C1 segment of cervical spinal cord (tissue), 14 donors: ENCODE measurements at places on chromosomes 3 and 15.

- DNase-seq: no peak
Measured at GRCh38 chr15:23877502-23878412, 190.7 kb upstream of the NDN start.

- DNase-seq: no peak
Measured at GRCh38 chr15:74283368-74283767, 47.2 kb downstream of the CCDC33 start.

DNA sequence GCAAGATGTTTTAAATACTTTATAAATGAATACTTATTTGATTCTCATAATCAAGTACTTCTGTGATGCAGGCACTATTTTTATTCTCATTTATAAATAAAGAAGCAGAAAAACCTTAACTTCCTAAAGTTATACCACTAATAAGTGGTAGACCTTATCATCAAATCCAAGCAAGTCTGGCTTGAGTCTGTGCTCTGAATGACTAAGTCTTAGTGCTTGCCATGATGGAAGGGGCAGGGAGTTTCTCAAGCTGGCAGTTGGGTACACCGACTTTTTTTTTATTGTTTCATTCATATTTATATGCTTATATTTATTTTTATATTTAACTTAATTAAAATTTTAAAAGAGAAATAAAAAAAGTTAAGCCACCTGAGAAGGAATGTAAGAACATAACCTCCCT, 23.6 kb downstream of the SLMAP start:
- DNase-seq: no peak

DNA sequence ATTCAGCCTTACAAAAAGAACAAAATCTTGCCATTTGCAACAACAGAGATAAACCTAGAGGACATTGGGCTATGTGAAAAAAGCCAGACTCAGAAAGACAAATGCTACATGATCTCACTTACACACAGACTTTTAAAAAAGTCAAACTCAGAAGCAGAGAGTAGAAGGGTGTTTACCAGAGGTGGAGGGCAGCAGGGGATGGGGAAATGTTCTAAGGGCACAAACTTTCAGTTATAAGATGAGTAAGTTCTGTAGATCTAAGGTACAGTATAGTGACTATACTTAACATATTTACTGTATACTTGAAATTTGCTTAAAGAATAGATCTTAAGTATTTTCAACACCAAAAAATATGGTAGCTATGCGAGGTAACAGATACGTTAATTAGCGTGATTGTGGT, 3.0 kb downstream of the MYEF2 start:
- no peak for DNase-seq

DNA sequence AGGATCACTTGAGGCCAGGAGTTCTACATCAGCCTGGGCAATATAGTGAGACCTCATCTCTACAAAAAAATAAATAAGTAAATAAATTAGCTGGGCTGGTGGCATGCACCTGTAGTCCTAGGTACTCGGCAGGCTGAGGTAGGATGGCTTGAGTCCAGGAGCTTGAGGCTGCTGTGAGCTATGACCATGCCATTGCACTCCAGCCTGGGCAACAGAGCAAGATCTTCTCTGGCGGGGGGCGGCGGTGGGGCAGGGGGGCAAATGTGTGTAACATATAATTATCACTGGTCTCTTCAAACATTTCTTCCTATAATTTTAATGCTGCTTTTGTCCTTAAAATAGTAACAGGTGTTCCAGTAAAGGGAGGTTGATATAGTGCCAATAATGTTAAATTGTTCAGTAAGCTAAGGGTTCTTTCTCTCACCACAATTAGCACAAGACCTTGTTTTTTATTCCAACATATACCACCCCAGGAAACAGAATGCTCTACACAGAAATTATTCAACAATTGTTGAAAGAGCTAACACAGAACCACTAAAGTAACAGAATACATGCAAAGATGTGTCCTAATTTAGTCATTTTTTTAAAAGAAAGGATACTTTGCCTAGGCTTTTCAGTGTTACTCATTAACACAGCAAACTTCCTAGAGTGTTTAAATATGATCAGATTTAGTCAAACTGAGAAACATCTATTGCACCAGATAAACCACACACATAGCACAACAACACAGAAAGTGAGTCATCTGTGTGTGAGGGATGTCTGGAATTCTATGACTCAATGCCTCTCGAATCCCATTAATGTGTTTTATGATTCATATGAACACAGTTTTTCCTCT, 29.1 kb downstream of the ANKRD28 start:
- DNase-seq: no peak

DNA sequence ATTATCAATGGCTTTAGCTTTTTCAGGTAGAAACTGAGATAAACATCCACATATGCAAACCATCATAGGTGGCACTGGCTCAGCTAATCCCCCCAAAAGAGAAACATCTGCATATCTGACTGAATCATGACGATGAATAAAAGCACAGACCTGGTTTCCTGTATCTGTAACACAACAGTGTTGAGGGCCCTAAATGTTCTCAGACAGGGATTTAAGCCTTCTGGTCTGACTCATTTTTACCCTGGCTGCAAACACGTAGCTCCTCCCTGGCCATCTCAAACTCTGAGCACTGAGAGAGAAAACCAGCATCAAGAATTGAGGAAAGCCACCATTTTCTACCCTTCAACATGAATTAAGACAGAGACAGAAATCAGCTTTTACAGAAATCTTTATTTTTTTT, 35.2 kb downstream of the GLB1 start:
- no peak for DNase-seq

DNA sequence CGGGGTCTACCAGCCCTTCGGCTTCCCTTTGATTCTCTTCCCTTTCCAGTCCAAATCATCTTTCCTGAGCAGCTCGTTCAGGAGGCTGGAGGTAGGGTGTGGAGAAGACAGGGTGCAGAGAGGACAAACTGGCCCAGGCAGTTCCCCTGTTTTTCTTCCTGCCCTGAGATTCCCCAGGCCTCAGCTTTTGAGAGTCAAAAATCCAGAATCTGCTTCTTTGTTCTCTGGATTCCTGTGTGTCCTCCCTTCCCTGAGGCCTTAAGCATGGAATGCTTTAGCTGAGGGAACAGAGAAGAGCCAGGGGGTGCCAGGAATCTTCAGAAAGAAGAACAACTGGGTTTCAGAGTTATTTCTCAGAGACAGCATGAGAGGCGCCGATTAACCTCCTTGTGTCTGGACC, 26.7 kb upstream of the LRTM1 start:
- no peak for DNase-seq

- no peak for DNase-seq
Measured at GRCh38 chr15:66094331-66094730, 159.2 kb downstream of the MEGF11 start.

GRCh38 chr15:92586383-92586942, 69.1 kb downstream of the FAM174B start:
- DNase-seq: no peak

- no peak for DNase-seq
Measured at GRCh38 chr3:17136136-17136721, 251.5 kb downstream of the PLCL2 start.

DNA sequence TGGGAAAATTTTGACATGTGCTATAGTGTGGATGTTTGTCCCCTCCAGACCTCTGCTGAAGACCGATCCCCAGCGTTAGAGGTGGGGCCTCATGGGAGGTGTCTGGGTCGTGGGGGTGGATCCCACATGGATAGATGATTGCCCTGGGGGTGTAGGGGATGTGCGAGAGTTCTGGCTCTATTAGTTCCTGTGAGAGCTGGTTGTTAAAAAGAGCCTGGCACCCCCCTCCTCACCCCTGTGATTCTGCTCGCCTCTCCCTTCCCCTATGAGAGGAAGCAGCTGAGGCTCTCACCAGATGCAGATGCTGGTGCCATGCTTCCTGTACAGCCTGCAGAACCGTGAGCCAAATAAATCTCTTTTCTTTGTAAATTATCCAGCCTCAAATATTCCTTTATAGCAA, 67.4 kb downstream of the ATP10A start:
- DNase-seq: no peak

DNA sequence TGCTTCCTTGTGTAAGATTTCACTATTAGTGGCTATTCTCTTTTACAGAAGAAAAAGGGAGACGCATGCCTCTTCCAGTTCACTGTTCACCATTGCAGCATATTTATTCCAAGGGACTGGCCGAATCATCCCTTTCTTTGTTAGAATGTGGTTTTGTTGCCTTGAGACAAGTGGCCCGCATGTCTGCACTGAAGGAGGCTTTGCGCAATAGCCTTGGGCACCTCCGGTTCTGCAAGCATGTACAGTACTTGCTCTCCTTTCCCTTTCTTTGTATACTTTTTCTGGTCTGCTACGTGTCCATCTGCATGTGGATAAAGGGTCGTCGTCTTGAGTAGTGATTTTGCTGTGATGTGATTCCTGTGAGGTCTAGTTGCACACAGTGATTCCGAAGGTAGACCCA, 43.0 kb downstream of the FLNB start:
- DNase-seq: no peak

DNA sequence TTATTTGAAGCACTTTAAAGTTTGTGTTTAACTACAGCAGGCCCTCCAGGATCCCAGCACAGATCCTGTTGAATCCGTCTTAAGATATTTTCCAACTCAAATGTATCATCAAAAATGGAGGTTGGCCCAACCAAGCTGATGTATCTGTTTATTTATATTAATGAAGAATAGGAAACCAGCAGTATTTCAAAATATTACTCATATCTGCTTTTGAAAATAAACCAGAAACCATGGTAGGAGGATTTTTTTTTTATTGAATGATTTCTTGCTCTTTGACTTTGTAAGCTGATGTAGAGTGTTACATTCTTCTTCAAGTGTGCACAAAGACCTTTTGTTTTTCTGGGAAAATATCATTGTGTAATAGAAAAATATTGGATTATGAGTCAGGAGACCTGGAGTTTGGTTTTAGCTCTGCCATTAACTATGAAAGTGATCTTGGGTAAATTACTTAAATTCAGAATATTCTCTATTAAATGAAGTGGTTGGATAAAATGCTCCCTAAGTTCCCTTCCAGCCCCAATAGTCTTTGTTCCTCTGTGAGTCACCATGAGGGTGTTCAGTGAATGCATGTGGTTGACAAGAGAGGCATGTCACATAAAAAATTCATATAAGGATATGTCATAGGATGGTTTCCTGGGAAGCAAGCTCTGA, 221.3 kb upstream of the GAP43 start:
- DNase-seq: no peak

GRCh38 chr3:24253336-24253735, 241.3 kb downstream of the THRB start:
- DNase-seq: no peak

- no peak for DNase-seq
Measured at GRCh38 chr15:31261266-31262142, 65.1 kb upstream of the KLF13 start.

DNA sequence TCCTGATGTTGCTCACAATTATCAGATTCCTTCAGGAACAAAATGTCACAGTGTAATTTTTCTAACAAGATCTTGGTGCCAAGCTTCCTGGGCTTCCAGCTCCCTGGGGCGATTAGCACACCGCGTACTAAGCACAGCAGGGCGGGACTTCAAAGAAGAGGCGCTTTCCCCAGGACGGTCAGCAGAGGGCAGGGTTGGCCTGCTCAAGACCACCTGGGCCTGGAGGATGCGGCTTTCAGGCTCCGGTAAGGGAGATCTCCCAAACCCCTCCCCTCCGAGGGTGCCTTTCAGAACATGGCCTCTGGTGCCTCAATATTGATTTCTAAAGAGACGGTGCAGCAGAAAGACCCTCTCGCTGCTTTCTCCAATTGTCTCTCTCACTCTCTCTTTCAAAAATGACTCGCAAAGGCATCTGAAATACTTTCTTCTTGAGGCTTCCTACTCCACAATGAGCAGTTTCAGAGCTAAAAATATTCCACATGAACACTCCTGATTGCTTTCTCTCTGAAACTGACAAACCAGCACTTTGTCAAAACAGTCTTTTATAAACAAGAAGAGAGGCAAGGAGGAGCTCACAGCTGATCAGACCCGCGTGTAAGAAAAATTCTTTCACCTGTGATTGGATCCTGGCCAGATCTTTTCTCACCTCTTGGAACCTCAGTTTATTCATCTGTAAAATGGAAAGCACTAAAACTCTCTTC, 154.0 kb downstream of the ADAMTS9 start:
- DNase-seq: peak; percentile 70

DNA sequence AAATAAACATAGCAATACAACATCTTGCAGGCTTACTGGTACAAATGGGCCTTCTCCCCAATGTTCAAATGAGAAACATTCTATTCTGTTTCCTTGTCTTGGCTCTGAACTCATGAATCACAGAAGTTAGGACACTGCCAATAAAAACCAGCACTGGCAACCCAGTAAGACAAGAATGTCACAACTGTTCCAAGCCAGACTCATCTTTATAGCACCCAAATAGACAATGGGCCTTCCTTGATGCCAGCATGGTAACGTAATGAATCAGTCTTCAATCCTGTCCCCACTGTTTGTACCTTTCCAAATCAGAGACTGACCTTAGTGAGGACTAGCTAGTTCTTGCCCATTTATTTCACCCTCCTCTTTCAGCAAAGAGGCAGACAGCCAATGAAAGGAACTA, 14.1 kb upstream of the RPS17 start:
- DNase-seq: no peak

DNA sequence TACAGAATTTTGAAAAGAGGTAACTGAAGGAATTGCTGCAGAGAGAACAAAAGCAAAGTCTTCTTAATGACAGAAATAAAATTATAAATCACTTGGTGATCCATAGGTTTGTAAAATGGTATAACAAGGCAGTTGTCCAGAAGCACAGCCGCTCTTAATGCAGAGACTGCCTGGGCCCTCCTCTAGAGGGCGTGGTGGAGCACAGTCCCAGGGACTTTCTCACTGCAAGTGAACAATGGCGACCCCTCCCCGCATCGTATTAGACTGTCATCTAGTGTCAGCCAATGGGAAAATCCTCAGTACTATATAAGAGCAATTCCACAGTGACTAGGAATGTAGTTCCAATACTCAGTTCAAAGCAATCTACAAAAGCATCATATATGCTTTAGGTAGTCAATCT, 26.4 kb upstream of the ZBED2 start:
- DNase-seq: no peak

DNA sequence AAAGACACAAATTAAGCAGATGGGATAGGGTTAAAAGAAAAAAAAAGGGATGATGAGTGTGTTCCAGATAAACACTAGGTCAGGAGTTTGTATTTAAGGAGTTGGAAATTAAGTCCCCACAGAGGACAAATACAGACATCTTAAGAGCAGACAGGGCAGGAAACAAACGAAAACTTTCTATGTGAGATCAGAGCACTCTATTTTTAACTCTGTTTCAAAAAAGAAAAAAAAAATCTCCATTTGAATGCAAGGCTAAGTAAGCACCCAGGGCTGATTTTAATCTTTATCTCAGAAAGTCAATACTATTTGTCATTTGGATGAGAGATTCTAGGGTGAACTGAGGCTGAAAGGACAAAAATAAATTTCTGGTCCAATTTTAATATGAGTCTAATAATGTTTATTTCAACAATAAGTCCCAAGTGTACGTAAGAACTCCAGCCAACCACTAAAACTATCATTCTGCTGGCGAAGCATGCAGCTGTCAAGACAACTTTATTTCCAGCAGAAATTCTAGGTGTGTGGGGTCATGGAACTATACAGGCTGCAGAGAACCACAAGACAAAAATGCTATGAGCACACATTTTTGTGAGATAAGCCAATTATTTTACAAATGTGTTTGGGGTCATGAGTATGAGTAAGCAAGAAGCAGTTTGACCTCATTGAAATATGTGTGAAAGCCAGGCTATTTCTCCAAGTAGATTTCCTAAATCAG, 186.1 kb downstream of the FMN1 start:
- no peak for DNase-seq
